CD4-positive, alpha-beta T cell treated with Interleukin-1 beta for 1 hour (primary cell): ENCODE measurements at places on chromosomes 4 and X.

DNA sequence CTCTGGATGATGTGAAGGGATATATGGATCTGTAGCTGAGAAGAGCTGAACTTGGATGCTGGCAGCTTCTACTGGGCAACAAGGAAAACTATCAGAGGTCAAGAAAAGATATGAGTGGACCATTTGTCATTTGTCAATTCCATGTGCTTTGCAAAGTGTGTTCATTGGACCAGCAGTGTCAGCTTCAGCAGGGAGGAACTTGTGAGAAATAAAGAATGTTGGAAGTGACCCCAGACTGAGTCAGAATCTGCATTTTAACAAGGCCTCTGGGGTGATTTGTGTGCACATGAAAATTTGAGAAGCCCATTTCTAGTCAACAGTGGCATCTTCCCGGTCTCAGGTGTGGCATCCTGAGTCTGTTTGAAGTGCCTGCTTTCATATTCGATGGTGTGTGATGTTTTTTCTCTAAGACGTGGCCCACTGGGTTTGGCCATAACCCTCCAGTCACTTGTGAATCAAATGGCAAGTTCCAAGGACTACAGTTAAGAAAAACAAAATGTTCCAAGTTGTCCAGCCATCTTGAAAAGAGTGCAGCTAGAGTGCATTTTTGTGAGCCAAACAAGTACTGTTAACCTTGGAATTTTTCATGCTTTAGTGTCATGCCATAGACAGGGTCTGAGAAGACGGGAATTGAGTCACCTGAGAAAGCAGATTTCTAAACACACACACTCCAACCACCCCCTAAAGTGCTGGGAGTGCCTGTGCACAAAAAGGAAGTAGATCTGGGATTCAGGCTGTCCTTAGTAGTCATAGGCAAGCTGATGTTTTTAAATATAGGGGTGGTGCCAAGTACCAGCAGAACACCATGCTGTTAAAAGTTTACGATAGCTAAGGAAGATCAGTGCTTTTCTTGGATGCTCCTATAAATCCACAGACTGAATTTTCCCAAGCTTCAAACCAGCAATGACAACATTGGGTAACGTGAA is 26.4 kb downstream of the GPM6B start:
- no peak for DNase-seq

DNA sequence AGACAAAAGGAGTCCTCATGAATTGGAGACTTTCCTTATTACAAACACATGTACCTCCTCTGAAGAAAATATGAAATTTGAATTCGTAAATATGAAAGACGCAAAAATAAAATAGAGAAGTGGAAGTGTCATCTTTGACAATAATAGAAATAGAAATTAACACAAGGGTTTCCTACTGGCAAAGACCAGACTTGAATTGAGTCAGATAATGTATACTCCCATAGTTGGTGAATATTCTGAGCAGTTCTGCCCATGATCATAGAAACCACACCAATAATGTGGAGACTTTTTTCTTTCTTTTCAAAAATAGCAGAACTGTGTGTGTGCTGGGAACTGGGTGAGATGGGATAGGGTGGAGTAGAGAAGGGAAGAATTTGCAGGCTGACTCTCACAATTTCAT is 277.7 kb upstream of the TET2 start:
- no peak for DNase-seq

DNA sequence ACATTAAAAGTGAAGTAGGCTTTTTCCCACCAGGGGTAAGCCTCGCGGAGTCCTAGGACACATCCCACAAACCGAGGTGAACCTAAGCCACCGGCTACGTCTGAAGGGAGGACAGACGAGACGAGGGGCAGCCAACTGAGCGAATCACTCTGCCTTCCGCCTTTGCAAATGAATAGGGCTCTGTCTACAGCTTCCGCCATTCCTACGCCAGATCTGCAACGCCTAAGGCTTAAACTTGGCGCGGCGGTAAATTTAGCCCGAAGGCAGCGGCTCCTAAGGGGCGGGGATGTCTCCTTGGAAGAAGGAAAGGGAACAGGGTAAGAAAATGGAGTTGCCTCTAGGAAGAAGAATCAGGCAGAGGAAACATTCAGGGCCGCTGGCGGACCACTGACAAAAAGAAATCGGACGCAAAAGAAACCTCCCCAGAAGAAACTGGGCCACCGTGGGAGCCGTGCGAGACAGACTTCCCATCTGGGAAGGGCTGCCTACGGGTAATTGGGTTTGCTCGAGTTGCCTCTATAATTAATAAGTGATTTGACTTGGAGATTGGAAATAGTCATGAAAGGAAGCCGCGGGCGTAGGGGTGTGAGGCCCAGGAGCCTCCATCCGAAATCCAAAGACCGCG is 90.5 kb downstream of the BCOR start:
- no peak for DNase-seq

DNA sequence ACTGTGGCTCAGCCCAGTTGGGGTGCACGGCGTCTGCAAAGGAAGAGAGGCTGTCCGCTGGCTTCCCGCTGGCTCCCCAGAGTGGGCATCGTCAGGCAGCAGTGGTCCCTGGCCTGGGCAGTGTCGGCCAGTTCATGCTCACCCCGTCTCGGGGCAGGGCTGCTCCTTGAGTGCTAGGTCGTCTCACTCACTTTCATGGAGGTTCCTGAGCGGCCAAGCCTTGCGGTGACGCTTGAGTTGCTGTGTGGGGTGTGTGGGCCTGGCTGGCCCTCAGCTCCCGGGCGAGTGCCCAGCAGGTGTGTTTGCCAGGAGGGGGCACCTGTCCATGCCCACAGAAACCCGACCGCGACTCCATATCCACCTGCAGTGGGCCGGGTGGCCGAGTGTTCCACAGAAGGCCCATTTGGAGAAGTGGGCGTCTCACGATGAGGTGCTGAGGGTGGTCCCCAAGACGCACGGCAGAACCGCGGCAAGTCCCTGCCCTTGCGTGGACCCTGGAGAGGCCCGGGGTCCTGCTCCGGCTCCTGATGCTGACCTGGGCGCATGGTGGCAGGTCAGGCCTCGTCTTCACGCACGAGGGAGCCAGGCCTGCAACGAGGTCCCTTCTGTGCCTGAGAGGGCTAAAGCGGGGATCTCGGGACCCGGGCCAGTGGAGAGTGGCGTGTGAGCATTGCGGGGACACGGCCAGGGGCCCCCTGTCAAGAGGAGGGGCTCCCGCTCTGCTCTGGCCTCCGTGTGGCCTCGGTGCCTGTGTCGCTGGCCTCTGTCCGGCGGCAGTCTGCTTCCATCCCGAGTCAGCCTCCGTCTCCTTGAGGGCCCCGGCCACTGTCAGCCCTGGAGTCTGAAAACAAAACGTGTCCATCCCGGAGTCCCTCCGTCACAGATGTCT is 18.5 kb upstream of the UVSSA start:
- no peak for DNase-seq

GRCh38 chr4:179007755-179008154 is 1565.5 kb upstream of the AGA start:
- DNase-seq: no peak

DNA sequence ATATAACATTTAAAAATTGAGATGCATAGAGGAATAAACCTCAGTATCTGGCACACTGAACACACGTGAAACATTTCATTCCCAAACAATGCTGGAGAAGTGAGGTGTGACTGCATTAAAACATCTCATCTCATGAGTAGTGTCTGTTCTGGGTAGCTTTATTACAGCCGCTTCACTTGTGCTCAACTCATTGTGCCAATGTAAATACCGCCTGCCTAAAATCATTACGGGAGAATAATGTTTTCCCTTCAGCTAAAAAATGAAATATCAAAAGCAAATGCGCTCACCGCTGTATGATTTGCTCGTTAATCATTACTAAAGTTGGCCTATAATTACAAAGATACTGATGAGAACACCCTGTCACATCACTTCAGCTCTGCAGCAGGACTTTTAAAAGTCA is 110.2 kb upstream of the PRPS2 start:
- no peak for DNase-seq

DNA sequence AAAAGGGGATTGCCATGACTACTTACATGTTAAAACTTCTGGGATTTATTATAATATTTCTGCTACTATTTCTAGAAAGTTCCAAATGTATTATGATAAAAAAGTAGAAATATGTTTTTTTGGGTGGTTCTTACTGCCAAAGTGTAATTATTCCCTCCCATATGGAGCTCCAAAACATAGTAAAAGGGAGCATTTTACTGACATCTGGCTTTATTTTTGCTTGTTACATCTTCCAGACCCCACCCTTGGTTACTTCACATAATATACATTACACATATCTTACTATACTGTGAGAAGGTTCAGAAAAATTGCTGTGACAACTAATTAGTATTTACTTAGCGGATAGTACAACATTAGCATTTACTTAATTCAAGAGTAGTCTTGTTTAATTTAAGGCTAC is 205.1 kb upstream of the TLL1 start:
- no peak for DNase-seq

DNA sequence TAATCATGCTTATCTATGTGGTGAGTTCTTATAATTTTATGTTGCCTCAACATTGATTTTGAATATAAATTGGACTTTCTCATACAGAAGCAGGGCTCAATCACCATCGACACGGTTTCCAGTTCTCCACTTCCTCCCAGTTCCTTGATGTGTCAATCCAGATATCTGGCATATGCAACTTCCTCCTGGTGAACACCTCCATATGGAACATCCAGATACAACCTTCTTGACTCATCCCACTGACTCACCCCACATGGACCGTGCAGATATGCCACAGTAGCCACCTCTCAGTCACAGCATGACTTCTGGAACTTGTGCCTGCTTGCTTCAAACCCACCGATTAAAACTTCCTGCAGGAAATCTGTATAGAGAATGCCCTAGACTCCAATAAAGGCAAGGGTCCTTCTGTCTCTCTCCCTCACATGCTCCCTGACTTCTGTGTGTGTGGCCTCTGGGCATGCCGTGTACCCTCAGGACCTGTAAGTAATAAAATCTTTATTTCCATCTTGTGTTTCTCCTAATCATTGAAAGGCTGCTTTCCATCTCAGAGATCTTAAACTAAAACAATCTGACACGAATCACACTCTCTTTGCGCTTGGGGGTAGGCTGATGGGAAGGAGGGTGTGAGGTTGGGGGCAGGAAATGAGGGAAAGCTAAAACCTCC is 67.0 kb downstream of the HTRA3 start:
- no peak for DNase-seq

DNA sequence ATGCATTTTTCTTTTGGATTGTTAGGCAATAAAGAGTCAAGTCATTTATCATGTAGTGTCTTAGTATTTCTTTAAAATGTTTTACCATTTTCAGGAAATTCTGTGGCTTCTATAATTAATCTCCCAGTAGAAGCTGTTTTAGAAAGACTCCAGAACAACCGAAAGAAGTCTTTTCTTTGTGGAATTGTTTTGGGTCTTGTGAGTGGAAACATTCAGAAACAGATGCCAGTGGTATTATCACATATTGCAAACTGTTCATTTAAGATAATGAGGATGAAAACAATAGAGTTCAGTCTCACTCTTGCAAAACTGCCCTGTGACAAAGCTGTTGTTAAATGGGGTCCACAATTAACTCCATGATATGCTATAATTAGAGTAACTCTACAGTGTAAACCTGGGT is 211.2 kb upstream of the KIT start:
- no peak for DNase-seq

DNA sequence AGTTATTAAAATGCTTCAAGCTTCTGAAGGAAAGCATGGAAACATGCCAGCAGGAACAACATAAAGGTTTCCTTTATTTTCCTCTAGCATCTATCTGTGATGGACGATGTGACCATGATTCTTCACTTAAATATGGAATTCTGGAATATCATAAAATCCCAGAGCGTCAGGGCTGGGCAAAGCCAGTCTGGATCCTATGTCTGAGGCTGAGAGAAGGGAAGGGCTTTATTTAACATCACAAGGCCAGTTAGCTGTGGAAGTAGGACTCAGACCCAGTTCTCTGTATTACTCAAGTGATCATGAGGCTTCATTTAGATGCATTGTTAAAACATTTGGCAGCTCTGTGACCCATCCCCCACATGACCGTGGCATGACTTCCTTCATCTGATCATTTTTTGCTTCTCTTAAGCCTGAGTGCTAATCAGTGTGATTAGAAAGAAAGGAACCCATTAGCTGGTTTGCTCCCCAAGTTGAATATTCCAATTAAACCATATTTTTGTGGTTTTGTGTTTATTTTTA is 40.9 kb upstream of the EOLA2 start:
- no peak for DNase-seq

DNA sequence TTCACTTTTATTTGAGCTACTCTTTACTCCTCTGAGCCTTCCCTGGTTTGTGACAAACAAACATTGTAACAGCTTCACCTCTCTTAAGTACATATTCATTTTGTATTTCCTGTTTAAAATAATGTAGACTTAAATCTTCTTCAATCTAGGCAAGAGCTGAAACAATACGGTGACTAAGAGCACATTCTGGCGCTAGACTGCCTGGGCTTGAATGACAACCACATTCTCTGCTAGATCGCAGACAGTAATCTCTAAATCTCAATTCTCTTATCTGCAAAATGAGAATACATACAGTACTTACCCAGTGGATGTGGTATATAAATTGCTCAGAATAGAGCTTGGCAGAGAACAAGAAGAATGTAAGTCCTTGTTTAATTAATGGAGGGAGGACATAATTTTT is 144.8 kb downstream of the ARAP2 start:
- DNase-seq: no peak

DNA sequence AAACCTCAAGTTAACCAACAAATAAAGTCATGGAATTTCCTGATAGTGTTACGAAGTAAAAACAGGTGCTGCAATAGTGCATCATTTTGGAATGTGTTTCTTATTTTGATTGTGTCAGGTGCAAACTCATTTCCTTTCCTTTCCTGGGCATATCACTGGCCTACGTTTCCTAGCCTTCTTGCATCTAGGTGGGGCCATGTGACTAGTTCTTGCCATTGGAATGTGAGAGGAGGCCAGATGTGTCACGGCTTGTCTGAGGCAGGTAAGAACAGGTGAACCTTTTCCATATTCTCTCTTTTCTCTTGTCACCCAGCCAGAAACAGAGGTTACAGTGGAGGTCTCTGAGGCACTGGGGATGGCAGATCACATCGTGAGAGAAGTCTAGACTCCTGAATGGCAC is 868.0 kb downstream of the RPA4 start:
- DNase-seq: no peak

DNA sequence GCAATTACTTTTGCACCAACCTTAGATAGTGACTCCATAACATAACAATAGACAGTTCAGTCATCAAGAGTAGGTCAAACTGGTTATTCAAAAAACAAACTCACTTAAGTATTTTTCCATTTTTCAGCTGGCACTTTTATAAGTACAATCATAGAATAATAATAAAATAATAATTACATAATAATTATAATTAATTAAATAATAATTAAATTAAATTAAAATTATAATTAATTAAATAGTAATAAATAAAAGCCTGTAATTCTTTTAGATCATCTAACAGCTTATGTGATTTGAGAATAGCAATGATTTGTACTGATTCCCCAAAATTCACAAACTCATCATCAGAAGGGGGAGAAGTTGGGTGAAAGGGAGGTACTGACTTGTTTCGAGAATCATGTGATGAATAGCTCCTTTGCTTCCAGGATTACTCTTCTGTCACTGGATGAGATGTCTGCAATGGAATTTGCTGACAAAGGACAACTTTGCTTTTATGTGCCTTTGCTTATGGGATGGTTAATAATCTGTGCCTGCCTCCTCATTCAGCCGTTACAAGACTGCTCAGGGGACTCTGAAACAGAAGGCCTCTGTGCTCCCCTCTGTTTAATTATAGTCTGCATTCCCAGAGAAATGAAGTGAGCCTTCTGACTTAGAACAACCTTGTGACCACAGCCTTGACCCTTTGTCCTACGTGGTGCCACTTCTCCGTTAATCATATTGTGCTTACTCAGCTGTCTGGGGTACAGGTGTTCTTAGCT is 104.8 kb upstream of the ENPEP start:
- DNase-seq: no peak
